ENCODE measurements at places on chromosomes 4 and X.

- ATAC-seq, result peak; percentile 67
Measured at GRCh38 chr4:156673483-156673882, 298.1 kb downstream of the PDGFC start.

DNA sequence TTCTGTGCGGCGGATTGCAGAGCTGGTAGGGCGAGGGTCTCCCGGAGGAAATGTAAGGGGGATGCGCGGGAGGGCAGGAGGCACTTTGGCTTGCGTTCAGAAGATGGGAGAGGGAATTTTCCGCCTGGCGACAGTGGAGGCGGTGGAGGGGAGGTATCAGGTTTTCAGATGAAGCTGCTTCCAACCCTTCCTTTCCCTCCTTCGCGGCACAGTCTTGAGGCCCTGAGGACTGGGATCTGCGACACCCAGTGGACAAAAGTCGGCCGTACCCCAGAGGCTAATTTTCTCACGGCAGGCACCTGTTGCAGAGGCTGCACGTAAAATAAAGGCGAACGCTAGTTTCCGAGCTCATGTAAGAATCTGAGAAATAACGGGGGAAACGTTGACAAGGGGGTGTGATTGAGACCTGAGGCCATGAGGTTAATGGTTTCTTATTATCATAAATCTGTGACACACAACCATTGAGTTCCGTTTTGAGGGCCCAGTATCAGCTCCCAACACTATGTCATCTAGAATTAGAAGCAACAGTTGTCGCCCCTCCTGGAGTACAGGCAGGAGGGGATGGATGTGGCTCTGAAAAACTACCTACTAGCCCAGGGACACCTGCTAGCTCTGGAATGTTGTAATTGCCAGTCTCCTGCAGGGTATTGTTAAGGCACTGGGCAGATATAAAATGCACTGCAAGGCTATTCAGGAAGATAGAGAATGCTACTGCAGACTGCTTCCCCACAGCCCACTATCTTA, 1.1 kb downstream of the ZCCHC18 start:
- ATAC-seq, result peak; percentile 85

- ATAC-seq, result 0 out of 3 replicates have a peak, but pooled peaks have one; percentile 31
Measured at GRCh38 chrX:134880866-134881265, 109.9 kb upstream of the SMIM10 start.

DNA sequence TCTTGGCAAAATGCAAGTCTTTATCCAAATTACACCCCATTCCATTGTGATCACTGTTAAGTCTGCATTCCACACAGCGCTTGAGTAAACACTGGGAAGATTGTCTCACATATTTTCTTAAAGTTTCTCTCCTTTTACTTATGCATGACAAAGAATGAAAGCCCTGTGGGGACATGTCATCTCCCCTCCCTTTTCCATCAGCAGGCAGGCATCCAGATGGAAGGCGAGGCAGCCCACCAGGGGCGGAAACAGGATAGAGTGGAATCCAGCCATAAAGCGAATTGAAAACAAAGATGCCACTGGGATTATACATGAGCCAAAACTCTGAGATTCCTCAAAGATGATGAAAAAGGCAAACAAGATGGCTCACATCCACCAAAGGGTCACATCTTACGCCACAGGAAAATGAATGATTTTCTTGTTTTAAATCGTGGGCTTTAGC, 78.2 kb downstream of the AFAP1 start:
- peak; percentile 59 for ATAC-seq

DNA sequence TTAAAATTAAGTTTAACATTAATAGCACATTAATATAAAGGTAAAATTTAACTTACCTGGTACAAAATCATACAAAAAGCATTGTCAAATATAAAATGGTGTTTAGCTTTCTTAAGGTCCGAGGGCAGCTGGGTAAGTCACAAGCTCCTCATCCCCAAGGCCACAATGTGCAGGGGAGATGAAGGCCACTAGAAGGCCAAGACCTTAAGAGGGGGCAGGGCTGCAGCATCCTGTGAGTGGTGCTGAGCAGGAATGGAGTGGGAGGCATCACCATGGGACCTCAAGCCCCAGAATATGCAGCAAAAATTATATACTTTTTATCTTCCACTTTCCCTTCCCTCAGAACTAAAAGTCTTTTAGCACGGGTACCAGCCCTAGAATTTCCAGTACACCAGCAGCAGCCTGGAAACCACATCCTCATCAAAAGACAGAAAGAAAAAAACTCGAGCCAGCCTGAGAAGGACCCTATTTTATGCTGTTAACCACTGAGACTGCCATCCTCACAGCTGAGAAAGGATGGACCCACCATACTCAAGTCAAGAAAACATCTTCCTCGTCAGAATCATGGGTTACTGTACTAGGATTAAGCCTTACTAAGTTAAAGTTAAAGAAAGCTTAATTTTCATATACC, 13.0 kb upstream of the RHOXF2 start:
- ATAC-seq, result no peak

- no peak for ATAC-seq
Measured at GRCh38 chr4:61985426-61985825, 785.3 kb downstream of the ADGRL3 start.

- ATAC-seq, result peak; percentile 91
Measured at GRCh38 chrX:39896951-39897740, 200.6 kb downstream of the BCOR start.

- ATAC-seq, result no peak
Measured at GRCh38 chr4:107133965-107134653, 98.0 kb upstream of the DKK2 start.

DNA sequence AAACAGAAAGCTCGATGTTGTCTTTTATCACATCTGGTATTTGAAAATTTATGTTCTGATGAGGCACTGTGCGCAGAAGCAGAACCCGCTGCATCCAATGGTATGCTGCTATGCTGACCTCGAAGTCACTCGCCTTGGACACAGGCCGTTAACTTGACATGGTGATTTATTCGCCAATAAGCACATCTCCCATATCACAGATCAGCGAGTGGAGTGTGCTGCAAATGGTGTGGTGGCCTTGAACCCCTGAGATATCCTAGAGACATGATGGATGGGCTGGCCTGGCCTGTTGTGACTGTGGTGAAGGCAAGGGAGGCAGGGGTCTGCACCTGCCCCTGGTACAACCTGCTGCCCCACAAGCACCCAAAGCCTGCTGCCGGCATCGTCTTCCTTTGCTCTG, 175.4 kb upstream of the FRG1 start:
- ATAC-seq, result no peak

DNA sequence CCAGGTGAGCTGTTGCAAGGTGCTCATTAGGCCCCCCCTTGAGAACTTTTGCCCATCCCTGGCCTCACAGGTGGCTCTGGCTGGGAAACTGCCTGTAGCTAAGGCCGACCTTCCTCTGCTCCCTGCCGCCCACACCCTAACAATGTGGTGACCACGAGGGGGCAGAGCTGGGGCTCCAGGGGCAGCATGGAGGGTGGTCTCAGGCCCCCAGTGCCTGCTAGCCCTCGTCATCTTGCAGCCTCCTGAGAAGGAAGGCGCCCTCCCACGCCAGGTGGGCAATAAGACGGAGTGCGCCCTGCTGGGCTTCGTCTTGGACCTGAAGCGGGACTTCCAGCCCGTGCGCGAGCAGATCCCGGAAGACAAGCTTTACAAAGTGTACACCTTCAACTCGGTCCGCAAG, 32.4 kb downstream of the ATP2B3 start:
- ATAC-seq, result 0 out of 3 replicates have a peak, but pooled peaks have one; percentile 11

- ATAC-seq, result no peak
Measured at GRCh38 chr4:86386817-86387415, 27.1 kb upstream of the MAPK10 start.

- ATAC-seq, result peak; percentile 46
Measured at GRCh38 chr4:118740869-118741268, 55.7 kb downstream of the METTL14 start.

- no peak for ATAC-seq
Measured at GRCh38 chrX:121746105-121746504, 698.7 kb downstream of the GLUD2 start.

Data from SK-N-SH treated with all-trans-retinoic acid at 6 μM for 48 hours (cell line).